ENCODE measurements at places on chromosomes 5 and 9.

DNA sequence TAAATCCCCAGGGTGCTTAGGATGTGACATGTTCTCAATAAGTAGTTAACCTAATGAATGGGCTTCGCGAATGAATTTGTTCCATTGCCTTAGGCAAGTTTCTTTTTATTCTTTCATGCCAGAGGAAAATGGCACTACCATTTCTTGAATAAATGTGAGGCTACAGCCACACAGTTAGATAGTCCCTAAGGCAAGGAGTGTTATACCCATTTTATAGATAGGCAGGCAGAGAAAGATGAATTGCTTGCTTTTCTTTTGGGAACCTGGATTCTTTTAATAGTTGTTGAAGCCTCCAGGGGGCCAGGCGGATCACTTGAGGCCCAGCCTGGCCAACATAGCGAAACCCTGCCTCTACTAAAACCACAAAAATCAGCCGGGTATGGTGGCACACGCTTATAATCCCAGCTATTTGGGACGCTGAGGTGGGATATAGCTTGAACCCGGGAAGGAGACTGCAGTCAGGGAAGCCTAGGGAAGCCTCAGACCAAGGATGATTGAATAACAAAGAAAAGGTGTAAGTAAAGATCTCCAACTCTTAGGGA is 943 bp downstream of the NOP16 start:
- peak; percentile 10 for DNase-seq

DNA sequence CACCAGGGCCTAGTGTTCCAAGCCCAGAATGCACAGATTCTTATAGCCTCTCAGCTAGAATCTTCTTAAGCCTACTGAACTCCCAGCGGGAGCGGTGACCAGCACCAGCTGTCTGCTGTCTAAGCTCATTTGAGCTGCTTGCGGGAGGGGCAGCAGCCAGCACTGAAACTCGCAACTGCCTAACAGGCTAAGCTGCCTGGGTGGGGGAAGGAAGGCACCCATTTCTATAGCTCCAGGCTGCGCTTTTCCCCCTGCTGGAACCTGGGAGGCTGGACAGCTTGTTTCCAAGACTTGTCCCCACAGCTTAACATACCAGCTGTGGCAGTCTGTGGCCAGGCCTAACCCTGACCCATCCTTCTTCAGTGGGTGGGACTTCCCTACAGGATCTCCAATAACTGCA is 512.9 kb downstream of the EFNA5 start:
- no peak for DNase-seq

DNA sequence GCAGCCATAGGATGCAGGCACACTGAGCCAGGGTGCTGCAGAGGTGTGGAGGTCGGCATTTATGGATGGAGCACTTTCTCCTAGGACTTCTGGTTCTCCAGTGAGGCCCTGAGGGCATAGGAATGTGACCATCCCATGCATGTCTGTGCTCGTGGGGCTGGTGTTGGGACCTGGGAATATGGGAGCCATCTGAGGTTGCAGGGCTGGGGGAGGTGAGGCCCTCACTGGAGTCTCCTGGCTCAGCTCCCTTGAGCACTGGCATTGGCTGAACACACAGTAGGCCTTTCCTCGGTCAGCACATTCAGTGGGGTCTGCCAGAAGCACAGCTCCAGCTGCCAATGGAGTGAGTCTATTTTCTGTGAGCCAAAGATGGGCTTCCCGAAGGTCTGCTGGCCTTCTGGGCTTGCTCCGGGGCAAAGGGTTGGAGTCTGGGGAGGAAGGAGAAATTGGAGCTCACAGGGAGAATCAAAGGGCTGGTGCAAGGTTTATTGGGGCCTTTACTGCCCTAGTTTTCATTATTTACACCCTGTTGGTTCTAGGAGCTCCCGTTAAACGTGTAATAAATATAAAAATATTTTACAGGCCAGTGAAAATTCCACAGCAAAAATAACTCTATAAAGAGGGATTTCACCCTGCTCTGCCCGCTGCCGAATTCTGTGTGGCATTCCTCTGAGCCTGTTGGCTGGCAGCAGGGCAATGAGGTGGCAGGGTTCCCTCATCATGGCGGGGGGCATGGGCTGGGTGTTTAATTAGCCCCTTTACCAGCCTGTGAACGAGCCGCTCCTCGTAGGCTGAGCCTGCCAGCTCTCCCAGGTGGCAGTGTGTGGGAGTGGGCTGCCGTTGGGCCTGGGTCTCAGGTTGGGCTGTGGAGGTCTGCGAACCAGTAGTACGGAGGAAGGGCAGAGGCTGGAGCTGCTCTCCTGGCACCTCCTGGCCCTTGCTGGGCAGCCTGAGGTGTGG is 31.6 kb upstream of the PITX1 start:
- DNase-seq = no peak

DNA sequence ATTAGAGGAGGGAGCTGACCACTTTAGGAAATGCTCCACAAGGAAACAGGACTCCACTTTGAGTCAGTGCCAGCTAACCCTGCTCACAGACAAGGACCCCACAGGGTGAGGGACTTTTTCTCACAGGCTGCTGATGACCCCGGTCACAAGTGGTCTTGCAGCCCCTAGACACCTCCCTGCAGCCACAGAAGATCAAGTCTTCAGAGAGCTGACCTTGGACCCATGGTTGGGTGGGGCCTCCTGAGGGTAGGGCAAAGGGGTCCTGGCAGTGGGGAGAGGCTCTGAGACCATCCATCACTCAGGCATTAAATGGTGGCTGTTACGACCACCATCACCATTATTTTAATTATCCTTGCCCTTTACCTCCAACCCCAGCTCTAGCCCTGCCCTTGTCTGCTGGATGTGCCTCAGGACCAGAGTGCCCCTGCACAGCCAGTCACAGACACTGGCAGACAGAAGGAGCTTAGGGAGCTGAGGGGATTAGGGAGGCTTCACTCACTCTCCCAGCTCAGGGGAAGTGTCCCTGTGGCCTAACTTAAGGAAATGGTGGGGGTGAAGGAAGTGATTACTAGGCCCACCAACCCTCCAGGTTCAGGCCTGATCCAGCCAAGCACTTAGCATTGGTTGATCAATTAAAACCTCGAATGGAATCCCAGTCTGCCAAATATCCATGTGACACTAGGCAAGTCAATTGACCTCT is 1.6 kb downstream of the ACSL6 start:
- DNase-seq = no peak

- DNase-seq = no peak
Measured at GRCh38 chr9:125397736-125398135, 136.1 kb downstream of the GAPVD1 start.

DNA sequence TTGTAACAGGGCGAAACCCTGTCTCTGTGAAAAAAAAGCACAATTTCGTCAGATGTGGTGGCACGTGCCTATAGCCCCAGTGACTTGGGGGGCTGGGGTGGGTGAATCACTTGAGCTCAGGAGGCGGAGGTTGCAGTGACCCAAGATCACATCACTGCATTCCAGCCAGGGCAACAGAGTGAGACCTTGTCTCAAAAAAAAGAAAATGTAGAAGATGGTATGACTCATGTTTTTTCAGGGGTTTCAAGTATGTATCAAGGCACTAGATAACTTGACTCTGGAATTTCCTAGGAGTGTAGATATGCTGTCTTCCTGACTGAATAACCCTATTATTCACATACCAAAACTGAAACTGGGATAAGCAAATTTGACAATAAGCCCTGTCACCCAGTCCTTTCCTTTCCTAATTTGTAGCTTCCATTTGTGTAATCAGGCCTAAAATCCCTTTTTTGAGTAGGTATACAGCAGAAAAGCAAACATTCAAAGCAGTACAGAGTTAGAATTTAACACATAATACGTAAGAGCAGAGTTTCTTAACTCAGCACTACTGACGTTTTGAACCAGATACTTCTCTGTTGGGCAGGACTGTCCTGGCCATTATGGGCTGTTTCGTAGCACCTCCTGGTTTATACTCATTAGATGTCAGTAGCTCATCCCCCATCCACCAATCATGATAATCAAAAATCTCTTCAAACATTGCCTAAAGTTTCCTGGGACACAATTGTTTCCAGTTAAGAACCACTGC is 17.3 kb upstream of the ANKRD18B start:
- DNase-seq = peak; percentile 99

- DNase-seq = no peak
Measured at GRCh38 chr5:6710070-6710469, 3.2 kb upstream of the TENT4A start.

DNA sequence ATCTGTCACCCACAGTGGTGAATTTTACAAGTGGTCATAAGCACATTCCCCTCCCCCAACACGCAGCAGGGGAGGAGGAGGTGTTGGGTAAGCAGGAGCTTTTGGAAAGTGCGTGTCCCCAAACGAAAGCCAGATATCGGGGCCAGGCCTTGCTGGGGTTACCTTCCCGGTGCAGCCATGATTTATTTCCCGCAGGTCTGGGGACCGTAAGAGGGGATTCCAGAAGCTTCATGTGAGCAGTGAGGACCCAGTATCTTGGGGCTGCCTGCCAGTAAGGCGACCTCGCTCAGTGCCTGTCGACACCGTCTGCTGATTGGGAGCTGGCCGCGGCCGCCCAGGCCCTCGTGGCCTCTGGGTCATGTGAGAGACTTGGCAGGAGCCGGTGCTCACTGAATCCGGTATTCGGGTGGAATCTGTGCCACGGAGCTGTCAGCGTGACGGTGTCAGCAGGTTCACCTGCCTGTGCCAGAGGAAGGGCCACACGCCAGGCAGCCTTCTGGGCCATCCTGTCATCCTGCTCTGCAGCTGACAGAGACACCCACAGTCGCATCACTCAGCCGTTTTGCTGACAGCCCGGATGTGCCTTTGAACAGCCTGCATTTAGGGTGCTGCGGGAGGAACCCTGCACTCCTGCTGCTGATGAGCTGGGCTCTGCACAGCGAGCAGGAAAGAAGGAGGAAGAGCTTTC is 37.3 kb downstream of the SEC61B start:
- DNase-seq = peak; percentile 17

GRCh38 chr9:133459476-133460404 is at the start of gene CACFD1:
CACFD1 (plus strand) TSS chr9:133459978; CDS start chr9:133460067, 89 bp downstream.
- DNase-seq = peak; percentile 89

DNA sequence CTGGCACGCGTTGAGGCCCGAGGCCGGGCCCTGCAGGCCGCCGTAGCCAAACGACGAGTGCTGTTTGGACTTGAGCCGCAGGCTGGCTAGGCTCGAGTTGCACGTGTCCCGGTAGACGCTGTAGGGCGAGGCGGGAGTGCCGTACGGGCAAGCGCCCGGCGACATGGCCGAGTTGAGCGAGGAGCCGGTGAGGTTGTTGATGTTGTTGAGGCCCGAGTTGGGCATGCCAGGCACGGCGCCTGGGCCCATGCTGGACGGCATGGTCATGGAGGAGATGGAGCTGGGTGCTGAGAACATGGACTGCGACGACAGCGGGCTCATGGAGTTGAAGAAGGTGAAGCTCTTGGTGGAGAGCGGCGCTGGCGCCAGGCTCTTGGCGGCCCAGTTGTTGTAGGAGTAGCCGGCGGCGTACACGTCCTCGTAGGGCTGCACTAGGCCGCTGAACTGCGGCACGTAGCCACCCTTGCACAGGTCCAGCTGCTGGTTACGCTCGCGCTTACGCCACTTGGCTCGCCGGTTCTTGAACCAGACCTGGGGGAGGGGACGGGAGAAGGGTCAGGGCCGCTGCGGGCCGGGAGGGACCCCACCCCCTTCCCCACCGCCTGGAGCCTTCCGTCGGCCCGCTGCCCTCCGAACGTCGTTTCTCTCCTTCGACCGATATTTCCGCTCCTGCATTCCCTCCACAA is 5.1 kb downstream of the PITX1 start:
- DNase-seq = no peak

- DNase-seq = no peak
Measured at GRCh38 chr5:2522372-2522771, 229.1 kb downstream of the IRX2 start.

DNA sequence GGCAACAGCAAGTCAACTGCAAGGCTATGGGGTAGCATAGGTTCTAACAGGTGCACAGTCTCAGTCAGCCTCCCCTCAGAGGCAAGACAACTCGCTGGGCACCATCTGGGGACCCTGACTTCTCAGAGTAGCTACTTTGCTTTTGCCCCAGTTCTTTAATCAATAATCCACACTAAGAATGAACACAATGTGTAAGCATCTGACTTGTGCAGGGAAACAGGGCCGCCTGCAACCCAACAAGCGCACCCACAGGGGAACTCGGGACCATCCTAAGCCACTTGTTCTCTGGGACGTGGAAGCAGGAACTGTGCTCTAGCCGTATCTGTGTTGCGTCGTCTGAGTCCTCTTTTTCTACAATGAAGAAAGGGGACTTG is 1.9 kb downstream of the MOB3B start:
- no peak for DNase-seq

All from fibroblast of skin of back (primary cell).